Activated CD8-positive, alpha-beta T cell treated with anti-CD3 and anti-CD28 coated beads for 36 hours (primary cell): ENCODE measurements at places on chromosomes 5 and 9.

DNA sequence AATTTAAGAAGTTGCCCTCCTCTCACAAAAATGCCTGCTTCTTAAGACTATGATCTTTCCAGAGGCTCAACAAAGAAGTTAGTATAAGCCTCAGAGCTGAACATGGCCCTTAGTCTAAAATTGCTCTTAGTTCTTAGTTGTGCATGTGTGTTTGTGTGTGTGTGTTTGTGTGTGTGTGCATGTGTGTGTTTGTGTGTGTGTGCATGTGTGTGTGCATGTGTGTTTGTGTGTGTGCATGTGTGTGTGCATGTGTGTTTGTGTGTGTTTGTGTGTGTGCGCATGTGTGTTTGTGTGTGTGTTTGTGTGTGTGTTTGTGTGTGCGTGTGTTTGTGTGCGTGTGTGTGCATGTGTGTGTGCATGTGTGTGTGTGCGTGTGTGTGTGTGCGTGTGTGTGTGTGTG is 15.8 kb downstream of the IL31RA start:
- H3K27ac ChIP-seq: no peak overlapping the region
- peaks cover 21% of the 10 kb centered on the region for H3K4me1 ChIP-seq
- DNase-seq: no peak
- no peak overlapping the region for H3K4me3 ChIP-seq
- no peaks in the 10 kb centered on the region for H3K27me3 ChIP-seq
- H3K36me3 ChIP-seq: no peaks in the 10 kb centered on the region

DNA sequence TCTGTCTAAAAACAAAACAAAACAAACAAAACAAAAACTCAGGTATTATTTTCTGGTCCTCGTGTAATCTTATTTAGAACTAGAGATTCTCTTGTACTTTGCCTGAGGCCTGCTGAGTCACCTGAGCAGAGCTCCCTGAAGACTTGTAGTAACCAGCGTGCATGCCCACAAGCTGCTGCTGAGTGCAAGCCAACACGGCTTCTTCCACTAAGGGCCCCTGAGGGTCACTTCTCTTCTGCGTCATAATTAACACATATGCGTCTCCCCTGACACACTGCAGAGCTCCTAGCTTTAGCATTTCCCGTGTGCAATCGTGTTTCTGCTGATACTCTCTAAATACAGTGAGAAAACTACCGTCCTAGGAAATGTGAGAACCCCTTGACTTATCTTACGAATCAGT is 10.9 kb upstream of the NDFIP1 start:
- no peaks in the 10 kb centered on the region for H3K27me3 ChIP-seq
- DNase-seq: peak; percentile 74
- H3K4me1 ChIP-seq: peaks cover 69% of the 10 kb centered on the region
- H3K4me3 ChIP-seq: peak overlapping the region; percentile 28
- H3K36me3 ChIP-seq: peaks cover 4% of the 10 kb centered on the region

DNA sequence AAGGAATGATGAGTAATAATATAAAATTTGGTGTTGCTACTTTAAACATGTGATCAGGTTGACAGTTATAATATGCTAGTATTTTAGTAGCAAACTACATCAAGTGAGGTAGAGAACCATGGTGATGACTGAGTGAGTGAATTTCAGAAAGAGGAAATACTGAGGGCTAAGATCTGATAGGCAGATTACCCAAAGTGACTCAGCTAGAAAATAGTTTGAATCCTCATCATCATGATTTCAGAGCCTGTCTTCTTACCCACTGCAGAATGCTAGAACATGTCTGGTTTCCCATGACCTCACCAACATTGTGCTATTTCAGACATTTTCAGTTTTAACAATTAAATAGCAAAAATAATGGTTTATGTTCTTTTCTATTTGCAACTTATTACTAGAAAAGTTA is 602.1 kb downstream of the TAF11L14 start:
- H3K27me3 ChIP-seq: no peaks in the 10 kb centered on the region
- H3K27ac ChIP-seq: no peak overlapping the region
- no peak for DNase-seq
- H3K36me3 ChIP-seq: no peaks in the 10 kb centered on the region
- no peaks in the 10 kb centered on the region for H3K4me1 ChIP-seq

DNA sequence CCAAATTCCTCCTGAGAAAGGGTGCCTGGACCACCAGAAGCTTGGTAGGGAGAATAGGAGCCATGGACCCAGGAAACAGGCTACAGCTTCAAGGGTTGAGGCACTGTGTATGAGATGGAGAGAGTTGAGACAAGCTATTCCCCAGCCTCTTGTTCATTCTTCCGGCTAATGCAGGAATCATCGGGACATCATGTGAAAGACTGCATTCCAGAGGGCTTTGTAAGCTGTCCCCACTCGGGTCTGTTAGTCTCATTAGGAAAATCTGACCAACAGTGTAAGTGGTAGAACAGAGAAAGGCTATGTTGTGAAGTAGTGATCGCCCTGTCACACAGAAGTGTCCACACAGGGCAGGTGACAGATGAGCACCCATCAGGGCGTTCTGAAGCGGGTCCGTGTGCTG is 81.4 kb downstream of the GABBR2 start:
- H3K36me3 ChIP-seq: no peaks in the 10 kb centered on the region
- no peaks in the 10 kb centered on the region for H3K4me1 ChIP-seq

- H3K27me3 ChIP-seq: no peaks in the 10 kb centered on the region
- no peaks in the 10 kb centered on the region for H3K4me1 ChIP-seq
- no peak for DNase-seq
Observed at GRCh38 chr5:28473531-28474107, 1435.2 kb upstream of the CDH9 start.

DNA sequence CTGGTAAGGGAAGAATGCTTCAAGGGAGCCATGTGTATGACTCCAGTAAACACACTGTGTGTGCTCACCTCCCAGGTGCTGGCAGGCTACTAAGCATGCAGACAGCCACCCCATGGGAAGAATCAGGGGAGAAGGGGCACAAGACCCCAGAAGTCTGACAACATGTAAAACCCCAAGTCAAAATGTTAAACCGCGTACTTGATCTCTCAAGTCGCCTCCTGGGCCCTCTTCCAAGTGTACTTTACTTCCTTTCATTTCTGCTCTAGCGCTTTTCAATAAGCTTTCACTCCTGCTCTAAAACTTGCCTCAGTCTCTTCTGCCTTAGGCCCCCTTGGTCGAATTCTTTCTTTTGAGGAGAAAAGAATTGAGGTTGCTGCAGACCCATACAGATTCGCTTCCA is 31.3 kb downstream of the DAPK1 start:
- H3K27ac ChIP-seq: no peak overlapping the region
- DNase-seq: no peak
- H3K4me3 ChIP-seq: no peak overlapping the region
- no peaks in the 10 kb centered on the region for H3K36me3 ChIP-seq

- H3K27ac ChIP-seq: no peak overlapping the region
- peaks cover 40% of the 10 kb centered on the region for H3K36me3 ChIP-seq
- no peak overlapping the region for H3K4me3 ChIP-seq
- H3K4me1 ChIP-seq: peaks cover 26% of the 10 kb centered on the region
- H3K27me3 ChIP-seq: no peaks in the 10 kb centered on the region
Observed at GRCh38 chr9:116704470-116704869, 17.4 kb downstream of the TRIM32 start.

GRCh38 chr5:143277536-143277935 is 126.0 kb downstream of the NR3C1 start:
- peaks cover 29% of the 10 kb centered on the region for H3K36me3 ChIP-seq
- no peak overlapping the region for H3K27ac ChIP-seq
- H3K27me3 ChIP-seq: no peaks in the 10 kb centered on the region
- no peak for DNase-seq
- no peak overlapping the region for H3K4me3 ChIP-seq

DNA sequence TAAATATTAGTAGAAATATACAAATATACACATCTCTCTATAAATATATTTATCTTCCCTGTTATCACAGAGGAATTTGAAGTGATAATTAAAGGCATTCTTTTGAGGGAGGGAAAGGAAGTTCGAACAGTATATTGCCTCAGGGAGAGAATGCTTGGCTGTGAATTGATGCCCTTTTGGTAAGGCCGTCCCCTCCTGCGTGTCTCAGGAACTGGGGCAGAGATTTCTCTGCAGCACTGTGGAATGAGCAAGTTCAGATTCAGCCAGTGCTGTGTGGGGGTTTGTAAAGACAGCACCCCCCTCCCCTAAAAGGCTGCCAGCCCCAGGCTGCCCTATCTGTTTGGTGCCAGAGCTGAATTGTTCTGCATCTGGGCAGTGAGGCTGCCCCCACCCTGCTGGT is 42.0 kb downstream of the UBE2QL1 start:
- no peaks in the 10 kb centered on the region for H3K4me1 ChIP-seq
- peaks cover 8% of the 10 kb centered on the region for H3K27me3 ChIP-seq
- no peak for DNase-seq
- no peak overlapping the region for H3K27ac ChIP-seq

- H3K27ac ChIP-seq: no peak overlapping the region
- H3K36me3 ChIP-seq: peaks cover 4% of the 10 kb centered on the region
- H3K4me1 ChIP-seq: no peaks in the 10 kb centered on the region
- no peak overlapping the region for H3K4me3 ChIP-seq
- H3K27me3 ChIP-seq: no peaks in the 10 kb centered on the region
Observed at GRCh38 chr5:61496860-61497259, 164.8 kb downstream of the ZSWIM6 start.

GRCh38 chr5:171543148-171543815 is 123.8 kb downstream of the FGF18 start:
- no peak overlapping the region for H3K4me3 ChIP-seq
- no peak overlapping the region for H3K27ac ChIP-seq
- H3K36me3 ChIP-seq: no peaks in the 10 kb centered on the region
- DNase-seq: no peak
- peaks cover 16% of the 10 kb centered on the region for H3K27me3 ChIP-seq

GRCh38 chr9:79477955-79478771 is 93.6 kb upstream of the TLE4 start:
- H3K4me1 ChIP-seq: peaks cover 16% of the 10 kb centered on the region
- H3K27me3 ChIP-seq: no peaks in the 10 kb centered on the region
- no peaks in the 10 kb centered on the region for H3K36me3 ChIP-seq
- no peak overlapping the region for H3K4me3 ChIP-seq

GRCh38 chr5:138096363-138096762 is 12.5 kb downstream of the WNT8A start:
- peaks cover 9% of the 10 kb centered on the region for H3K27me3 ChIP-seq
- no peaks in the 10 kb centered on the region for H3K36me3 ChIP-seq
- no peak overlapping the region for H3K27ac ChIP-seq
- H3K4me3 ChIP-seq: no peak overlapping the region

DNA sequence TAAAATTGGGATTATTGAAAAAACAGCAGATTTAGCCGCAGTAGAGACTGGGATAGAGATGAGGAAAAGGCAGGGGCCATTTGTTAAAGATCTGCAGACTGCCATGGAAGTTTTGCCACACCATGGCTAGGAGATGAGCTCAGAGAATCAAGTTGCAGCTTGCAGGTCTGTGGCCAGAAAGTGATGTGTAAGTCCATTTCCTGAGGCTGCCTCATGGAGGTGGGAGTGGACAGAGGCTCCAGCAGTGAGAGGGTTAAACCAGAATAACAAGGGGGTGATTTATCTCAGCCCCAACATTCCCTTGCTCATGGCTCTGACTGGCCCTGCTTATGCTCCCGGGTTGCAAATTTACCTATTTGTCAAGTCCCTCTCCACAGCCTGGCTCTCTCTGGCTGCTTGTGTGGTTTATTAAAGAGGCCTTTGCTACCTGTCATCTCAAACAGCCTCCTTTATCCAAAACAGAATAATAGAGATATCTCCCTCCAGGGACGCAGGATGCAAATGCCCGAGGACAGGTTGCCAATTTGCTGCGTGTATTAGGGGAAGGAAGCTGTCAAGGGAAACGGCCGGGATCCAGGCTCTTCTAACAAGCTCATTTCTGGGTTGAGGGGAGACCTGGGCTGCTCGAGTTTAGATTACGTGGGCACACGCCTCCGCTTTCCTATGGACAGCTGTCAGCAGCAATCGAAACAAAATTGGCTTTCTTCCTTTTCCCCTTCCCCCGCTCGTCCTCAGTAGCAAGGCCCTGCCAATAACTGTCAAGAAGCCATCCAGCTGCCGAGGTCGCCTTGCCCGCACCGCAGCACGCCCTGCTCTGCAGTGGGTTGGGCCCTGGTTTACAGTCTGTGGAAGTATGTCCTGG is 72.8 kb upstream of the PITX1 start:
- no peak overlapping the region for H3K27ac ChIP-seq
- H3K27me3 ChIP-seq: no peaks in the 10 kb centered on the region
- H3K36me3 ChIP-seq: no peaks in the 10 kb centered on the region
- no peak for DNase-seq
- H3K4me1 ChIP-seq: no peaks in the 10 kb centered on the region
- no peak overlapping the region for H3K4me3 ChIP-seq

GRCh38 chr5:87775228-87775627 is 362.5 kb upstream of the CCNH start:
- DNase-seq: no peak
- H3K27ac ChIP-seq: no peak overlapping the region
- H3K4me3 ChIP-seq: no peak overlapping the region
- no peaks in the 10 kb centered on the region for H3K4me1 ChIP-seq

- no peak overlapping the region for H3K27ac ChIP-seq
- no peak overlapping the region for H3K4me3 ChIP-seq
- peaks cover 13% of the 10 kb centered on the region for H3K4me1 ChIP-seq
- DNase-seq: no peak
- no peaks in the 10 kb centered on the region for H3K36me3 ChIP-seq
Observed at GRCh38 chr5:66949066-66949465, 247.5 kb downstream of the CD180 start.

GRCh38 chr5:168712280-168712924 is 133.2 kb upstream of the PANK3 start:
- H3K36me3 ChIP-seq: no peaks in the 10 kb centered on the region
- peaks cover 3% of the 10 kb centered on the region for H3K27me3 ChIP-seq
- DNase-seq: no peak
- H3K27ac ChIP-seq: no peak overlapping the region
- no peaks in the 10 kb centered on the region for H3K4me1 ChIP-seq
